ENCODE measurements at places on chromosomes 7 and 10. TPM values are rescaled to one million over a fixed set of nuclear protein-coding genes. Genes with fewer than 3 reads are reported as not detected.

GRCh38 chr10:80068270-80068669 lies 10.2 kb upstream of the TMEM254 start:
- H3K27ac ChIP-seq: no peak overlapping the region
- no peaks in the 10 kb centered on the region for H3K27me3 ChIP-seq
- no peak overlapping the region for H3K4me3 ChIP-seq
- no peaks in the 10 kb centered on the region for H3K4me1 ChIP-seq
- no peaks in the 10 kb centered on the region for H3K36me3 ChIP-seq

DNA sequence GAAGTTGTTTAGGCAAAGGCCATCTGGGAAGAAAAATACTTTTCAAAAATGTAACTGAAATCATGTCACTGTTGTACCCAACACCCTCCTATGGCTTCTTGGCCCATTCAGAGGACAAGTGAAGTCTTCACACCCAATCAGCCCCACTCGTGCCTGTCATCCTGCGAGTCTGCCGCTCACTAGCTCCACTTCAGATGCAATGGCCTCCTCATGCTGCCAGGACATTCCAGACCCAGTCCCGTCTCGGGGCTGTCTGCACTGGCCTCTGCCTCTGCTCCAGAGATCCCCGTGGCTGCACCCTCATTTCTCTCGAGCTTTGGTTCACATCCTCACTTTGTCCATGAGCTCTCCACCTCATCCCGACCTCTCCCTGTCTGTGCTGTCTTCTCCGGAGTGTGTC lies 227.1 kb downstream of the KCNMA1 start:
- no peak overlapping the region for H3K4me3 ChIP-seq
- H3K4me1 ChIP-seq: peaks cover 17% of the 10 kb centered on the region
- H3K36me3 ChIP-seq: no peaks in the 10 kb centered on the region
- no peak for DNase-seq
- H3K27me3 ChIP-seq: peaks cover 3% of the 10 kb centered on the region

DNA sequence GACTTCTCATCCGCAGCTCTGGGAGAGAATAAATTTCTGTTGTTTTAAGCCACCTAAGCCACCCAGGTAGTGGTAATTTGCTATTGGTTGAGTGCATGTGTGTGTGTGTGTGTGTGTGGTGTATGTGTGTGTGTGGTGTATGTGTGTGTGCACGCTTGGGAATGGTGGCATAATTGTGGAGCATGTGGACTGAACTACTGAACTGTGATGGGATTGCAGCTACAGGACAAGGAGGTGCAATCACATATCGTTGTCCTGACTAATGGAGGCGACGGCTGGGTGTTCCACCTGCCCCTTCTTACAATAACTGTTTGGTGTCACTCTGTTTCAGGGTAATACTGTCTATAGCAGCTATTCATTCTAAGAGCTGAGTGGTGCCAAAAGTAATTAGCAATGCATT lies 448.7 kb upstream of the PFKP start:
- no peak overlapping the region for H3K4me3 ChIP-seq
- no peak for DNase-seq
- no peaks in the 10 kb centered on the region for H3K4me1 ChIP-seq
- no peak overlapping the region for H3K27ac ChIP-seq
- H3K36me3 ChIP-seq: no peaks in the 10 kb centered on the region

DNA sequence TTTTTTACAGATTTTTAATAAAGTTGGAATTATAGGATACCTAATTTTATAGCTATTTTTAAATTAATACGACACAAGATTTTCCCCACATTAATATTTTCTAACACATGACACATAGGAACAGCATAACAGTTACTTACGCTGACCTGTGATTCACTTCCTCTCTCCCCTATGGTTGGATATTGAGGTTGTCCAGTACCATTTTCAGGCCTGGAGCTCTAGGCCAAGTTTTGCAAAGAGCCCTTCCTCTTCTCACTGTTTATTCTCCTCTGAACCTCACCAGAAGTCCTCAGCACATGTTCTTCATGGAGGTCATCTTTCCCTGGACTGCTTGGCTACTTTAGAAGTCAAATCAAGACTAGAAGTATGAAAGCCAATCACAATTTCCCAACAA lies 28.2 kb downstream of the LYZL1 start:
- H3K27me3 ChIP-seq: no peaks in the 10 kb centered on the region
- no peak overlapping the region for H3K4me3 ChIP-seq
- no peaks in the 10 kb centered on the region for H3K36me3 ChIP-seq
- peaks cover 19% of the 10 kb centered on the region for H3K4me1 ChIP-seq
- no peak for DNase-seq
- H3K27ac ChIP-seq: no peak overlapping the region

DNA sequence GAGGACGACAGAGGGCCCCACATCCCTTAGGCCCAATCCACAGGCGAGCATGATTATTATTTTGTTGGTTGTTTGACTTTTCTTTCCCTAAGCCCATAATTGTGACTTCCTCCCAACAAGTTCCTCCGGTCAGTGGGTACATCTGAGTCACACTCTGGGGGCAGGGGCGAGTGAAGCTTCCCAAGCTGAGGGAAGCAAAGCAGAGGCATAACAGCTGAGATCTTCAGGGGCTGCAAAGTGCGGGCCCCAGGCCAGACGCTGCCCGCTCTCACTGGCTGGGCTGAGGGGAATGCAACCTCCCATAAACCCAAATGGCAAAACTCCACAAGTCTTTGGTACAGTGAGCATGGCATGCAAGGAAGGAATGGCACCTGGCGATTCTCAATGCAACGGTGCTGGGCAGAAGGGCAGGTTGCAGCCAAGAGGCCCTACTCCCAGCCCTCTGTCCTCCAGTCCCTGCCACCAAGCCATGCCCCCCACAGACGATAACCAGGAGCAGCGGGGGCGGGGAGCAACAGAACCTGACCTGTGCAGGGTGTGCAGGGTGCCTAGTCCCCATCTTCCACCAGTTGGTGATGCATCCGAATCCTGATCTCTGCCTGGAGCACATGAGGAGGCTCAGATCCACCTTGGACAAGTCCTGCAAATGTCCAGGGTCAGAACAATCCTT lies 25.3 kb downstream of the TNS3 start:
- no peaks in the 10 kb centered on the region for H3K27me3 ChIP-seq
- no peak for DNase-seq
- H3K4me3 ChIP-seq: no peak overlapping the region
- peaks cover 62% of the 10 kb centered on the region for H3K4me1 ChIP-seq

DNA sequence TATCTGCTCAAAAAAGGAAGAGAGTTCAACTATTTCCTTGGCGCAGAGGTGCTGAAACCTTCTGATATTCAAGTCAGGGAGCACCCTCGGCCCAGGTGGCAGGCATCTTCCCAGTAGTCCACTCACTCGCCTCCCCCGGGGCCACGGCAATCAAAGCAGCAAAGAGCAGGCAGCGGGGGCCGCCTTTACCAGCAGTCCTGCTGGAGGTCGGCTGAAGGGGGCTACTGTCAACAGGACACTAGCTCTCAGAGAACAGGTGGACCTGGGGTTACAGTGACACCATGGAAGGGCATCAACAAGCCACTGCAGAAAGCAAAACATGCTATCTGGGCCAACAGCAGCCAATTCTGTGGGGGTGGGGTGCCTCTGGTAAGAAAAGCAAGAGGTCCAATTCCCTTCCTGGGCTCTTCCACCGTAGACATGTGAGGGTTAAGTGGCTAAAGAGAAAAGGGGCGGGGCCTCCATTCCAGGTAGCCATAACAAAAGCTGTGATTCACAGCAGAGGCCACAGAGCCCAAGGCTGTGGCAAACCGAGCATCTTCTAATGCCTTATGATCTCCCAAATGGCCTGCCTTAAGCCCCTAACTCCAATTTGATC lies 9.4 kb downstream of the FZD9 start:
- no peaks in the 10 kb centered on the region for H3K27me3 ChIP-seq
- H3K4me1 ChIP-seq: no peaks in the 10 kb centered on the region
- no peak overlapping the region for H3K4me3 ChIP-seq
- no peak for DNase-seq
- peaks cover 92% of the 10 kb centered on the region for H3K36me3 ChIP-seq

- DNase-seq: no peak
- H3K27me3 ChIP-seq: no peaks in the 10 kb centered on the region
- H3K4me3 ChIP-seq: no peak overlapping the region
Observed at GRCh38 chr10:91210014-91210413, 10.4 kb upstream of the PCGF5 start.

Gene MMP21
- 0.45 TPM for total RNA-seq

Gene MKX
- not detected for total RNA-seq

Gene MBL2
- not detected for total RNA-seq

Gene BAMBI
- not detected for total RNA-seq

Gene JMJD1C
- total RNA-seq: 128 TPM

Data from stomach (tissue), 19 donors.